ENCODE measurements at places on chromosomes 1 and 21. TPM values are rescaled to one million over a fixed set of nuclear protein-coding genes. Genes with fewer than 3 reads are reported as not detected.

Gene ADORA1
- total RNA-seq = not detected

Gene CRYBG2
- total RNA-seq = 5.8 TPM

Gene CNKSR1
- total RNA-seq = 1.0 TPM

Gene SORT1
- 2.7 TPM for total RNA-seq

Gene VSIG8
- total RNA-seq = not detected

Gene OR2L5
- not detected for total RNA-seq

Gene KRTAP12-2
- not detected for total RNA-seq

Gene LCE1E
- total RNA-seq = not detected

Gene SCAMP3
- 72.1 TPM for total RNA-seq

Gene FCRL2
- 0.88 TPM for total RNA-seq

Gene CGN
- total RNA-seq = not detected

Gene CRYAA
- not detected for total RNA-seq

Gene AMY1A
- total RNA-seq = not detected

Gene NOS1AP
- not detected for total RNA-seq

Gene SEMA4A
- 7.0 TPM for total RNA-seq

Gene FCRL4
- total RNA-seq = not detected

Gene TARBP1
- total RNA-seq = 37.5 TPM

- DNase-seq = no peak
Measured at GRCh38 chr1:22472596-22472995, 20.9 kb downstream of the ZBTB40 start.

- peak; percentile 28 for DNase-seq
Measured at GRCh38 chr1:33377013-33377412, 53.9 kb downstream of the PHC2 start.

- DNase-seq = no peak
Measured at GRCh38 chr1:230399321-230400006, 26.7 kb downstream of the PGBD5 start.

GRCh38 chr1:233518344-233518743 is 95.6 kb upstream of the KCNK1 start:
- DNase-seq = no peak

GRCh38 chr1:167438171-167439138 is 79.9 kb downstream of the CD247 start:
- peak; percentile 48 for DNase-seq

- no peak for DNase-seq
Measured at GRCh38 chr1:17162941-17163340, 42.0 kb upstream of the PADI1 start.

DNA sequence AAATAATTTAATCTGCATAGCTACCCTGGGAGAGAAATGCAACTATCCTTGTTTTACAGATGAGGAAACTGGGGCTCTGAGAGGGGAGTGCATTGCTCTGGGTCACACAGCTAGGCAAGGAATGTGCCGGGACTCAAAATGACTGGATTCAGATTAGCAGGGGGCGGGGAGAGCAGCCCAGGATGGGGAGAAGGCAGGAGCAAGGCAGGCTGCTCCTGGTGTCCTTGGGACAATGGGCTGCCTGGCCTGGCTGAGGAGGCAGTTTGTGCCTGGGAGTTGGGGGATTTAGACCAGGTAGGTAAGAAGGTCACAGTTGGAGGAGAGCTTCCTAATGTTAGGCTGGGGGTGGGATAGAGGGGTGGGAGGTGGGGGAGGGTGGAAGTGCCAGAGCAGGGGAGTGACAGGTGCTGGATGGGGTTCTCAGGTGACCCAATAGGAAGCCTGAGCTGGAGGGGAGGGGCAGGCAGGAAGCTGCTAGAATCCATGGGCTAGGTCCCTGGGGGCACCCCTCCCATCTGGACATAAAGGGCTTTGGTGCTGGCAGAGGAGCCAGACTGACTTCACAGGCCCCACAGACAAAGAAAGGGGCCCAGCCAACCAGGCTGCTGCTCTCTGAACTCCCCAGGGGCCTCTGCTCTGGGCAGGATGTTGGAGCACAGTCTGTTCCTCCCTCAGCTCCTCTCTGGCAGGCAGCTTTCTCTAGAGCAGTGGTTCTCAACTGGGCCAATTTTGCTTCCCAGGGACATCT is 29.0 kb downstream of the TRIM62 start:
- DNase-seq = no peak

DNA sequence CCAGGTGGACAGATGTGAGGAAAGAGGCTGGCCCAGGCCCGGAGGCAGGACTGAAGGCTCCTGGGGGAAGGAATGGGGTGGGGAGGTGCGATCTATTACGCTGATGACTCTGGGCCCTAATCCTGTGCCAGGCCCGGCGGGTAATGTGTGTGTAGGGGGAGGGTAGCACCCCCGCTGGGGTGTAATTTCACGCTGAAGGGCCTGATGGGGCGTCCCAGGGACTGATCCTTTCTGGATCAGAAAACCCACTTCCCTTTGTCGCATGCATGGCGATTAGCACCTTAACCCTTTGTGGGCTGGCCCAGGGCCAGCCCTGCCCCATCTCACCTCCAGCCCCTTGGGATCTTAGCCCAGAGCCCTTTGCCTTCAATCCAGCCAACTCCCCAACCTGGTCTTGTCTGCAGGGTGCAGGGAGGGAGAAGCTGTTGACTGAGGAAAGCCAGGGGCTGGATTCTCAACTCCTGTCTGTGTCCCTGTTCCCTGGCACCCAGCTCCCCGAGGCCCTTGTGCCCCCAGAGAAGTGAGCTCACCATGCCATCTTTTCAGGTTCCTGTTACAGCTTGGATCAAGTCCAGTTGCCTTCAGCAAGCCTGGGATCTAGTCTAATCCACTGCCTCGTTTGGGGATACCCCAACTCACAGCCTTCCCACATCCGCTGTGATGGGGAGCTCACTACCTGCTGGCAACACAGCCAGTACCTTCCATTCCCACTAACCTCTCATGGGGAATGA is 26.0 kb downstream of the KNCN start:
- DNase-seq = no peak

- DNase-seq = peak; percentile 50
Measured at GRCh38 chr21:42218836-42219605, at the start of gene ABCG1. TSS of gene ABCG1 (plus strand) at chr21:42219140. CDS start at chr21:42219263, 123 bp downstream.

GRCh38 chr21:42622284-42622683 is 31.1 kb upstream of the PDE9A start:
- no peak for DNase-seq

DNA sequence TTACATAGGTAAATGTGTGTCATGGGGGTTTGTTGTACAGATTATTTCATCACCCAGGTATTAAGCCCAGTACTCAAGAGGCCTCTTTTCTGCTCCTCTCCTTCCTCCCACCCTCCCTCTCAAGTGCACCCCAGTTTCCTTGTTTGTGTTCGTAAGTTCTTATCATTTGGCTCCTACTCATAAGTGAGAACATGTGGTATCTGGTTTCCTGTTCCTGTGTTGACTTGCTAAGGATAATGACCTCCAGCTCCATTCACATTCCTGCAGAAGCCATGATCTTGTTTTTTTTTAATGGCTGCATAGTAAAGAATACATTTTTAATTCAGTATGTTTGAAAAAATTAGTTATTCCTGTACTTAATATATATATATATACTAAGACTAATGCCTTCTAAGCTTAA is 107.7 kb downstream of the CLDN17 start:
- no peak for DNase-seq

DNA sequence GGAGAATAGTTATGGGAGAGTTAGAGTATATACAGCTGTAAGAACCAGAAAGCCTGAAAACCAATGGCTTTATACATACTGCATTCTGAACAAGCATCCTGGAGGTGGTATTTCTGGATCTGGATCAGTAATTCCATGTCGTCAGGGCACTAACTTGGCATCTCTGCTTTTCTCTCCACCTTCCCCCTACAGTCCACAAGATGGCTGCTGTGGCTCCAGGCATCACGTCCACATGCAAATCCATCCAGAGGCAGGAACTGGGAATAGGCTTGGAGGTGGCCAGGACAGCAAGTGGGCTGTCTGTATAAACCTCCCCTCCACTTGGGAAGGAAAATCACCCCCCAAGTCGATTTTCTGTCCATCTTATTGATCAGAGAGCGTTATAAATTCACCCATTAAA is 86.2 kb upstream of the WDR26 start:
- no peak for DNase-seq

DNA sequence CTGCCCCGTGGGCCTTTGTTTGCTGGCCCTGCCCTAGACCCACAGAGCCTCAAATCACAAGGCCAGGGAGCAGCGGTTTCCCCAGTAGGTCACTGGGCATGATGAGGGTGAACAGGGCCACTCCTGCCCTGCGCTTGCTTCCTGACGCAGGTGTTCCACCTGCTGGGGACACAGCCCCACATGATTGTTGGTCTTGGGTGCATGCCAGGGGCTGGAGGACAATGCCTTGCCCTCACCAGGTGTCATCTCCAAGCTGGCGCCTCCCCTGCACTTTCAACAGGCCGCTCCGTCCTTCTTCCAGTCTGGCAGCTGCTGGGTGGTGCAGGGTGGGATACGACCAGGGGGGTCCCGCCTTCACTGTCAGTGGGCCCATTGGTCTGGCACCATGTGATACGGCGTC is 24.3 kb downstream of the IL10RB start:
- no peak for DNase-seq

DNA sequence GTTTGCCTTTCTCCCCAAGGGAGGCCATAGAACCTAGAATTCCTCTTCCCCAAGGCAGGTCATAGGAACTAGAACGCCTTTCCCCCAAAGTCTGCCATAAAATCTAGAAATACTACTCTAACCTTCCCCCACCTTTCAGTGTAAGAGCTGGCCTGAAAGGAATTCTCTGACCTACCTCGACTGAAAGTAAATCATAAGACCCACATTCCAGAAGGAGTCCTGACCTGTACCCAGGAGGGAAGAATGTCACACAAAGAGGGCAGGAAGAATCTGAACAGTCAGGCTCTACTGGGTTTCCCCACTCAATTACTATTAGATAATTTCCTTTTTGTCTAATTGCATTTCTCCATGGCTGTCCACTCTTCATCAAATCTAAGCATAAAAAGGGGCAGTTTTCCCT is 5.7 kb upstream of the ATG4C start:
- DNase-seq = no peak

DNA sequence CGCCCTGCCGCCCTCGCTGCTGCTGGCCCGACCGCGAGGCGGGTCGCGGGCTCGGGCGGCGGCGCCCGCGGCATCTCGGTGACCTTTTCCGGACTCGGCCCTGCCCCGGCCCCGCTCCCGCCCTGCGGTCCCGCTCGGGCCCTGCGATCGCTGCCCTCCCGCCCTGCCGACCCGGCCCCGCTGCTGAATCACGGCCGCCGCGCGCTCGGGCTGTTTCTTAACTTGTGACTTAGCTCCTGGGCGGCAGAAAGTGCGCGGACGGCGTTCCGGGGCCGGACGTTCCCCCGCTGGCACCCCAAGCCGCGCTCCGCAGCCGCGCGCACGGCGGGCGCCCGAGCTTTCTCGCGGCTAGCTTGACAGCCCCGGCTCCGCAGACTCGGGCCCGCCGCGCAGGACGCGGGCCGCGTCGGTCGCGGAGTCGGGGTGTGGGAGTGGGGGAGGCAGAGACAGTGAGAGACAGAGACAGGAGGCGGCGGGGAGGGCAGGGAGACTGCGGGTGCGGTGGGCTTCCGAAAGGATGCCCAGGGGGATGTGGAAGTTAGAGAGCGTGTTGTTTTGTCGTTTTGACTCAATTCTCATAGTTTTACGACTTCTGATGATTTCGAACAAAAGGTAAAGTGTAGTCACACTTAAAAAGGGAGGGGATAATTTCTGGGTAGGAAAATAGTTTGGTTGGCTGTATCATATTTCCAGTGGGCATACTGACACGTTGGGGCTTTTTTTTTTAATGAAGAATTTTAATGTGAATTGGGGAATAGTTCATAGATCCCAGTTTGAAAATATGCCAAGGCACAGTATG is 49.8 kb downstream of the PRDM2 start:
- DNase-seq = peak; percentile 63

- no peak for DNase-seq
Measured at GRCh38 chr1:5722635-5723164, 269.5 kb downstream of the NPHP4 start.

DNA sequence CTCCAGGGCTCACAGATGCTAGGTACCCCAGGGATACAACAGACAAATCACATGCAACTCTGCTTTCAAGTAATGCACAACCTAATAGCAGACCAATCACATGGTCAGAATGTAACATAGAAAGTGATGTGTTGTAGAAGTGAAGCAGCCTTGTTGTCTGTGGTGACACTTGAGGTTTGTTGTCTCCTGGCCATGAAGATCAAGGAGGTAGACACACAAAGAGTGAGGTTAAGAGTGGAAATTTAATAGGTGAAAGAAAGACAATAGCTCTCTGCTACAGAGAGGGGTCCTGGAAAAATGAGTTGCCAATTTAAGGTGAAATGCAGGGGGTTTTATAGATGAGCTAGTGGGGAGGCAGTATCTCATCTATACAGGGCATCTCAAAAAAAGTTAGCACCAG is 2.5 kb upstream of the TMEM9 start:
- DNase-seq = no peak

GRCh38 chr21:31874812-31875212 is 2.0 kb downstream of the HUNK start:
- no peak for DNase-seq

- DNase-seq = no peak
Measured at GRCh38 chr1:8118031-8118451, 91.9 kb upstream of the ERRFI1 start.

- DNase-seq = no peak
Measured at GRCh38 chr1:162265983-162266382, 110.7 kb downstream of the SPATA46 start.

- DNase-seq = no peak
Measured at GRCh38 chr1:119351997-119352396, 16.6 kb upstream of the HAO2 start.

GRCh38 chr1:167776616-167777268 is 55.0 kb downstream of the MPZL1 start:
- no peak for DNase-seq

DNA sequence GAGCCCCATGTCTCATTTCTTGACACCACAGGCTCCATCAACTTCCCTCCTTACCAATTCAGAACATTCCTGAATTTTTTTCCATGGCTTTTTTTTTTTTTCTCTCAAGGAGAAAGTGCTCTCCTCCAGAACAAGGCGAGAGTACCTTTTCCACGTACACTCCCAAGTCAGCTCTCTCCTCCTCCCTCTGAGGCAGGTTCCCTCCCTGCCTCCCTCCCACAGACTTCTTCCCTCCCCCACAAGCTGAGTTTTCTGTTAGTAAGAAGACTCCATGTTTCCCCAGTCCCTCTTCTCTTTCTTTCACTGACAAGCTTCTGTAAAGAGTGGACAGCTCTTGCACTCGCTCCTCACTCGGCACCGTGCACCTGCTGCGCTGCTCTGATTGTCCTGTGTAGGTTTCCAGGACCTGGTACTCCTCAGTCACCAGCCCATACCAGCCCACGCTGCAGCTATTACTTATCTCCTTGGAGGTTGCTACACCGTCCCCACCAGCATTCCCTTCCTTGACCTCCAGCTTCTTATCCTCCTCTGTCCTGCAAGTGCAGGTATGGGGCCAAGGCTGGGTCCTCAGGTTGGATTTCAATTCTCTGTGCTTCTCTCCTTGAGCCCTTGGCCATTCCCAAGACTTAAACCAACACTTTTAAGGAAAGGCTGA is 3.8 kb downstream of the TRAF5 start:
- no peak for DNase-seq

- DNase-seq = no peak
Measured at GRCh38 chr1:115074839-115075534, 14.3 kb downstream of the TSPAN2 start.

Measured in natural killer cell (primary cell).